ENCODE measurements at places on chromosomes 5 and 9. TPM values are rescaled to one million over a fixed set of nuclear protein-coding genes. Genes with fewer than 3 reads are reported as not detected.

The GCNT1 gene
- 107 TPM for total RNA-seq

GRCh38 chr5:136030956-136031611 is 2.3 kb downstream of the TGFBI start:
- H3K27me3 ChIP-seq: peaks cover 21% of the 10 kb centered on the region
- no peak overlapping the region for H3K27ac ChIP-seq
- peaks cover 16% of the 10 kb centered on the region for H3K4me1 ChIP-seq
- H3K4me3 ChIP-seq: no peak overlapping the region

GRCh38 chr5:149262315-149262714 is 9.3 kb upstream of the AFAP1L1 start:
- no peaks in the 10 kb centered on the region for H3K36me3 ChIP-seq
- no peak overlapping the region for H3K4me3 ChIP-seq
- H3K27me3 ChIP-seq: no peaks in the 10 kb centered on the region
- DNase-seq: no peak

The MAPK9 gene
- 21.9 TPM for total RNA-seq

DNA sequence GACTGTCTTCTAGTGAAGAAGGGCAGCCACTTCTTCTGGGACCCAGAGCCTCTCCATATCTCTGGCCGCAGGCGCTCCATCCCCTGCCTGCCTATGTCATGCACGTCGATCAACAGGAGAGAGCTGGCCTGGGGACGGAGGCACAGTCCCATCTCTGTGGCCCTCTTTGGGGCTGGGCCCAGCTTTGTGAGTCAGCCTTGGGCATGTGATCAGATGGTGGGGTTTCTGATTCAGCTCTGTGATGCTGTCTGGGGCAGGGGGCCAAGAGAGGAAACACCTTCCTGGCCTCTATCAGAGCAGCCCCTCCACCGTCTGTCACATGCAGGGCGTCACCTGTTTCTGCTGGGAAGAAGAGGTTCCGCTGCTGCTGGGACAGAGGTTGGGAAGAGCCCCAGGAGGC is 72.6 kb downstream of the MVB12B start:
- H3K27me3 ChIP-seq: no peaks in the 10 kb centered on the region
- H3K27ac ChIP-seq: no peak overlapping the region
- peaks cover 13% of the 10 kb centered on the region for H3K4me1 ChIP-seq
- H3K4me3 ChIP-seq: no peak overlapping the region

The BSPRY gene
- total RNA-seq: 23.9 TPM

The ADAMTSL2 gene
- total RNA-seq: not detected

Data from stomach (tissue), 19 donors.